ENCODE measurements at places on chromosomes 13 and 19.

DNA sequence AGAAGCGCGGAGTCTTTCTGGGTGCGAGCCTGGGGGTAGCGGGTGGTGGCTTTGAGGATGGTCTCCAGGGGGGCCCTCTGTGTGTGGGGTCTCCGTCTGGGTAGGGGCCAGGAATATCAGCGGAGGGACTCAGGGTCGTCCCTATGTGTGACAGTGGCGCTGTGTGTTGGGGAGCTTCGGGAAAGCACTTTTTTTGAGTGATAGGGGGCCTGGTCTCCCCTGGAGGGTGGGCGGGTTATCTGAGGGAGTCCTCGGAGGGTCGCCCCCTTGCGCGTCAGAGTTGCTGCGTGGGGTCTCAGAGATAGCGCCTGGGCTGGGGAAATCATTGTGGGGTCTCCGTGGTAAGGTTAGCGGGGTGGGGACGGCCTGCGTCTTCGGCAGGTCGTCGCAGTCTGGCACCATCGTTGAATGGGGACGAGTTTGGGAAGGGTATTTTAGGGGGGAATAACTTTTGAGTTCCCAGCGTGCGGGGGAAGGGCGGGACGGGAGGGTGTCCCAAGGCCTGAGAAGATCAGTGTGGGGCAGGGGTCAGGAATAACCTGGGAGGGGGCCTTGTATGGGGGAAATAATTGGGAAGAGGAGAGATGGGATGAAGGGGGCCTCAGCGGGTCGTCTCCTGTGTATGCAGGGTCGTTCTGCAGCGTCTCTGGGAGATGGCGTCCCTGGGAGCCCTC lies 857 bp downstream of the IER2 start:
- no peak for DNase-seq
- H3K4me3 ChIP-seq: peak overlapping the region; percentile 99
- H3K4me1 ChIP-seq: peaks cover 14% of the 10 kb centered on the region

GRCh38 chr13:103246581-103247200 lies 180.5 kb upstream of the SLC10A2 start:
- H3K27ac ChIP-seq: no peak overlapping the region
- H3K4me1 ChIP-seq: peaks cover 13% of the 10 kb centered on the region
- H3K4me3 ChIP-seq: no peak overlapping the region
- H3K27me3 ChIP-seq: no peaks in the 10 kb centered on the region
- no peaks in the 10 kb centered on the region for H3K36me3 ChIP-seq

- H3K4me1 ChIP-seq: peaks cover 3% of the 10 kb centered on the region
- no peak for DNase-seq
- peaks cover 33% of the 10 kb centered on the region for H3K27me3 ChIP-seq
Measured at GRCh38 chr19:45972081-45972946, 1.4 kb downstream of the NOVA2 start.

- H3K27ac ChIP-seq: no peak overlapping the region
- no peaks in the 10 kb centered on the region for H3K27me3 ChIP-seq
- peaks cover 9% of the 10 kb centered on the region for H3K4me1 ChIP-seq
Measured at GRCh38 chr13:110421696-110422385, 114.8 kb downstream of the COL4A2 start.

DNA sequence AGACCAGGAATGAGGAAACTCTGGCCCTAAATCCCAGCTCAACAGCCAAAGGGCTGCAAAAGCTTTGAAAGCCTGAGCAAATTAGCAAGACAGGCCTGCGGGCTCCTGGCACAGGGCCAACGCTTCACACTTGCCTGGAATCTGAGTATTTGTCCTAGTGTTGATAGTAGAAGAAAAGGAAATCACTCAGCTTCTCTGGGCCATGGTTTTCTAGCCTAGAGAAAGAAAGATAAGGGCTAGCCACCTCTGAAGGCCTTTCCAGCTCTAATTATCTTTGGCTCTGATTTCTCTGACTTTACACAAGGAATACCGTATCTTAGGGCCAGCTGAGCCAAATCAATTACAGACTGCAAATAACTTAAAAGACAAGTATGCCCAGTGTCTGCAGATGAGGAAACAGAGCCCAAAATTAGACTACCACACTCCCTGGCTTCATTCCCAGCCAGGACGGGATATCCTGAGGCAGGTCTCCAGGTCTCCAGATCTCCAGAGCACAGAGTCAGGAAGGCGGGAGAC lies 69.6 kb downstream of the STK24 start:
- H3K36me3 ChIP-seq: peaks cover 19% of the 10 kb centered on the region
- no peak overlapping the region for H3K4me3 ChIP-seq
- H3K27me3 ChIP-seq: no peaks in the 10 kb centered on the region
- H3K27ac ChIP-seq: peak overlapping the region; percentile 96
- peaks cover 39% of the 10 kb centered on the region for H3K4me1 ChIP-seq

- no peaks in the 10 kb centered on the region for H3K36me3 ChIP-seq
- no peak for DNase-seq
- H3K27me3 ChIP-seq: no peaks in the 10 kb centered on the region
- no peaks in the 10 kb centered on the region for H3K4me1 ChIP-seq
- no peak overlapping the region for H3K4me3 ChIP-seq
Measured at GRCh38 chr19:29404951-29405727, 120.7 kb upstream of the VSTM2B start.

- no peaks in the 10 kb centered on the region for H3K36me3 ChIP-seq
- H3K27ac ChIP-seq: peak overlapping the region; percentile 31
- H3K4me3 ChIP-seq: no peak overlapping the region
Measured at GRCh38 chr13:38417727-38418126, 68.1 kb downstream of the UFM1 start.

GRCh38 chr13:72368031-72368430 lies 359.4 kb downstream of the MZT1 start:
- H3K4me1 ChIP-seq: no peaks in the 10 kb centered on the region
- no peaks in the 10 kb centered on the region for H3K36me3 ChIP-seq
- H3K27ac ChIP-seq: no peak overlapping the region

DNA sequence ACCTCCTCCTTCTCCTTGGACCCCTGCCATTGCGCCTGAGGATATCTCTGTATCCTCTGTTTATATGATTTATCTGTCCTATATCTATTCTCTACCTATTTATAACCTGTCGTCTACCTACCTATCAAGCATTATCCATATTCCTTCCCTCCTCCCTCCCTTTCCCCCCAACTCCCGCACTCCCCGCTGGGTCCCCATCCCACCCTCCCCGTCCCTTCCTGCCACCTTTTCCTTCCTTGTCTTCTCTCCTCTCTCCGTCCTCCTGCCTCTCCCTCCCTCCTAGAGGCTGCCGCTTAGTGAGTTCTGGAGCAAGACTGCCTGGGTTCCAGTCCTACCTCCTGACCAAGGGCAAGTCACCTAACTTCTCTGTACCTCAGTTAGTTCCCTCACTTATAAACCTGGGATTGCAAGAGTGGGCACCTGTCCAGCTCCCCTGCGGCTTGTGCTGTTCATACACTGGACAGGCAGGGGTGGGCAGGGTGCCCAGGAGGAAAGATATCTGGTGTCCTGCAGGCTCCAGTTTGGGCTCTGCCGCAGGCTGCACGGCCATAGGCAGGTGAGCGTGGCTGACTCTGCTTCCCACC lies 16.1 kb downstream of the TTYH1 start:
- peaks cover 20% of the 10 kb centered on the region for H3K27me3 ChIP-seq
- H3K27ac ChIP-seq: no peak overlapping the region
- DNase-seq: no peak
- peaks cover 19% of the 10 kb centered on the region for H3K4me1 ChIP-seq
- H3K36me3 ChIP-seq: peaks cover under 1% of the 10 kb centered on the region

DNA sequence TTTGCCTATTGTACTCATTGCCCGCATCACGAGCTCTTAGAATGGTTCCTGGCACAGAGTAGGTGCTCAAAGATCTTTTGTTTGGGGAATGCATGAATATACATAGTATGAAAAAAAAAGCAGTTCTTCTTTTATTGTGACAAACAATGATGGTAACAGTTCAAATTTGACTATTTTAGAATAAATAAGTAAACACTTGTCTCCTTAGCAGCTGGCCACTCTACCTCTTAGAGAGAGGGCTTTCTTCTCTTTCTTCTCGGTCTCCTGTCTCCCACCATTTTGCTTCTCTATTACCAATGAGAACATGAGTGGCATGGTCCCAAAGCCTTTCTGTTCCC lies 639 bp upstream of the SLAIN1 start:
- H3K27me3 ChIP-seq: peaks cover 44% of the 10 kb centered on the region
- no peak overlapping the region for H3K27ac ChIP-seq
- DNase-seq: no peak
- no peaks in the 10 kb centered on the region for H3K36me3 ChIP-seq

DNA sequence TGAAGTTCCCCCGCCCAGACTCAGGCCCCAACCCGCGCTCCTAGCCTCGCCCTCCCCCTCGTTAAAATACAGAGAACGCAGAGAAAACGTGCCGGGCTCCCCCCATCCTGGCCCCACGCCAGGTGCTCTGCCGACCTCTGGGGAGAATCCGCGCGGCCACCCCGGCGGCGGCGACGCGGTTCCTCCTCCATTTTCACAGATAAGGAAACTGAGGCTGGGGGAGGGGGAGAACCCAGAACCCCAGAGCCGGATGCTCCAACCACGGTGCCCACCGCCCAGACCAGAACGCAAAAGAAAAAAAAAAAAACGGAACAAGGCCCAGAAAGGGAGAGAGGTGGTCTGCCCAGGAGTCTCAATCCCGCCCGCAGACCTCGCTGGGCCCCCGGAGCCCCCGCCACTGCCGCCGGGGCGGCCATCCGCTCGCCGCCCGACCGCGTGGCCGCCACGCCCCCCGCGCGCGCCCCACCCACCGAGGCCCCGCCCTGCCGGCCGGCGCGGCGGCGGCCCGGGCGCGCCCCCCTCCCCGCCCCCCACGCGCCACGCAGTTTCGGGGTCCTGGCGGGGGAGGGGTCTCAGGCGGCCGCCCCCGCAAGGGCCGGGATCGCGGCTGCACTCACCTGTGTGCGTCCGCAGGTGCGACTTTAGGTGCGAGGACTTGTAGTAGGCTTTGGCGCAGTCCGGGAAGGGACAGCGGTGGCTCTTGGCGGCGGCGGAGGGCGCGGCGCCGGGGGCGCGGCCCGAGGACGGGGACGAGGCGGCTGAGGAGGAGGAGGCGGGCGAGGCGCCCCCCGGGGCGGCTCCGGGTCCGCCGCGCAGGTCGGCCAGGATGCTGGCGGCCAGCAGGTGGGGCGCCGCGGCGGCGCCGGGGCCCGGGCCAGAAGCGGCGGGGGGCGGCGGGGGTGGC lies 703 bp downstream of the KLF16 start:
- no peak for DNase-seq
- no peaks in the 10 kb centered on the region for H3K27me3 ChIP-seq
- peak overlapping the region; percentile 58 for H3K27ac ChIP-seq
- peaks cover 36% of the 10 kb centered on the region for H3K4me1 ChIP-seq
- peak overlapping the region; percentile 88 for H3K4me3 ChIP-seq

DNA sequence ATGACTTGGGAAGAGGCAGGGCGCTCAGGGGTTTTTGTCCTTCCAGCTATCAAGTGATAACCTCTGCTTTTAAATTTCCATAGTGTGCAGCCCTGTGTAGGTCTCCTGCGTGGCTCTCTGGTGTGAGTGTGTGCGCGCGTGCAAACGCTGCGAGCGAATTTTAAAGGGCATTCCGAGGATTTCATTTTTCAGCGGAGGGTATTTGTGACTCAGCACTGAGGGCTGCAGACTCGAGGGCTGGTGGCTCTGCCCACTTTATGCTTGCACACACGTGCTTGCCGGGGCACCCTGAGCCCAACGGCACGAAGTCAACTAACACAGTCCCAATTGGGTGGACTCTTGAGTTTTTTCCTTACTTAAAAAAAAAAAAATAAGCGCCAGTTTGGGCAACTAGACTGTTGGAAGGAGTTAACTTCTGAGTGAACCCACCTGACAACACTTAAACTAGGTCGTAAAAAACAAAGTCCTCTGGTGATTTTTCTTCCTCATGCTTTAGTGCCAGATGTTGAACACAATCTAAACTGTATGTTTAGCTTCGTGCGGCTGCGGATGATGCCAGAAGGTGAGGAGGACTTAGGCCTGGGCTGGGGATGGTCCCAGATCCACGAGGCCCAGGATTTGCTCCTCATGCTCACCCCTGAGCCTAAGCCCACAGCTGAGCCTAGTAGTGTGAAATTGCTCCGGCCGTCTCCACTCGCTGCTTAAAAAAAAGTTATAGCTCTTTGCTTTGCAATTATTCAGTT lies 2.1 kb downstream of the FGF9 start:
- no peak for DNase-seq
- H3K4me3 ChIP-seq: no peak overlapping the region
- H3K36me3 ChIP-seq: no peaks in the 10 kb centered on the region
- H3K27ac ChIP-seq: no peak overlapping the region
- peaks cover 21% of the 10 kb centered on the region for H3K4me1 ChIP-seq

- H3K4me1 ChIP-seq: no peaks in the 10 kb centered on the region
- H3K4me3 ChIP-seq: no peak overlapping the region
- H3K27ac ChIP-seq: no peak overlapping the region
Measured at GRCh38 chr13:21917086-21918015, 246.5 kb downstream of the FGF9 start.

GRCh38 chr19:43751466-43752220 lies 3.1 kb downstream of the SMG9 start:
- no peak overlapping the region for H3K4me3 ChIP-seq
- peaks cover 16% of the 10 kb centered on the region for H3K36me3 ChIP-seq
- H3K27ac ChIP-seq: peak overlapping the region; percentile 100
- H3K27me3 ChIP-seq: no peaks in the 10 kb centered on the region
- DNase-seq: no peak

- H3K4me1 ChIP-seq: no peaks in the 10 kb centered on the region
- H3K27ac ChIP-seq: no peak overlapping the region
- H3K27me3 ChIP-seq: no peaks in the 10 kb centered on the region
Measured at GRCh38 chr13:103952183-103952582, 886.0 kb upstream of the SLC10A2 start.

DNA sequence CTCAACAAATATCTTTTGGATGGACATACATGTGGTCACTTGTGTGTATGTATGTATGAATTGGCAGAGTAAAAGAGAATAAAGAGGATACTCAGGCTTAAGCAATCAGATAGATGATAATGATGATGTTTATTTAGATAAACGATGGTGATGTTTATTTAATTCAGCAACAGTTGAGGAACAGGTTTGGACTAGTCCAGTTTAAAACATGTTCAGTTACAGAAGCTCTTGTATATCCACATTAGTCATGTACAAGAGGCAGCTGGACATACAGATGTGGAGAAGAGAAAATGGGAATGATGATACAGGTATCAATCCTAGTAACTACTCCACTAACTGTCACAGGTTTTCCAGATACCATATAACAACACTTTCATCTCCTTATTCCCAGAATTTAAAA lies 232.1 kb downstream of the DIAPH3 start:
- H3K4me1 ChIP-seq: no peaks in the 10 kb centered on the region
- H3K27ac ChIP-seq: no peak overlapping the region
- H3K27me3 ChIP-seq: no peaks in the 10 kb centered on the region
- H3K4me3 ChIP-seq: no peak overlapping the region
- no peaks in the 10 kb centered on the region for H3K36me3 ChIP-seq

GRCh38 chr13:47332149-47332548 lies 435.3 kb upstream of the HTR2A start:
- H3K27me3 ChIP-seq: no peaks in the 10 kb centered on the region
- no peak overlapping the region for H3K4me3 ChIP-seq
- no peak overlapping the region for H3K27ac ChIP-seq
- DNase-seq: no peak

DNA sequence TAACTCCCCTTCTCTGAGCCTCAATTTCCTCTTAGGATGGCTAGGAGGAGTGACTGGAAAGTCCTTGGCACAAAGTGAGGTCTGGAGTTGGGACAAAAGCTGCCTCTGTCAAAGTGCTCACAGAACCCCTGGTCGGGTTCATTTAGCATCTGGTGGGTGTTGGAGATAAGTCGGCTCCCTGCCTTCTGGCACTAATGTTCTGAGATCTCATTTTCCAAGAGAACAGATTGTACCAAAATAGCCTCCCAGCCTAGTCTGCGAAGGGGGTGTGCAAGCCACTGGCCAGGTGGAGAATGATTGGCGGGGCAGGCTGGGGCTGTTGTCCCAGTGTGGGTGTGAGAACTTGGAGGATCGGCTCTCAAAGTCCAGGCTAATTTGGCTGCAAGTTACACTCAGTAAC lies 20.7 kb upstream of the NWD1 start:
- no peak for DNase-seq
- peaks cover 8% of the 10 kb centered on the region for H3K4me1 ChIP-seq
- no peak overlapping the region for H3K27ac ChIP-seq
- H3K4me3 ChIP-seq: no peak overlapping the region

Data from keratinocyte (primary cell).